ENCODE measurements at places on chromosomes 5 and 9. TPM values are rescaled to one million over a fixed set of nuclear protein-coding genes. Genes with fewer than 3 reads are reported as not detected.

GRCh38 chr9:93288891-93289883, 105.2 kb downstream of the WNK2 start:
- DNase-seq = no peak

DNA sequence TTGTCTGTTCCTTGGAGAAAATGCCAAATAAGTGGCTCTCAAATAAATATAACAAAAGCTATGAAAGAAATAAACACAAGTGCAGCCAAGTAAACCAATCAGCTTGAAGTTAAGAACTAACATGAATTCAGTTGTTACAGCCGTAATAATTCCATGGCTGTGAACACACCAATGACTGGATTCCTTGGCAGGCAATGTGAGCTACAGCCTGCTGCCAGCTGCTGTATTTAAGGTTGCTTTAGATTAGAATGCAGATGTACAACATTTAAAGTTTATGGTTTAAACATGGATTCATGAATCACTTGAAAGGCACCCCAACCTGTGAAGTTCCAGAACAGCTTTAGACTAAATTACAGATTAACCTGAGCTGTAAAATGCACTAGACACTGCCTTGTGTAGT, 626.4 kb upstream of the SEMA6A start:
- no peak for DNase-seq

GRCh38 chr9:109381011-109381729, 60.3 kb upstream of the EPB41L4B start:
- DNase-seq = no peak

- no peak for DNase-seq
These were observed 131.2 kb upstream of the IQGAP2 start for GRCh38 chr5:76271836-76272235.

DNA sequence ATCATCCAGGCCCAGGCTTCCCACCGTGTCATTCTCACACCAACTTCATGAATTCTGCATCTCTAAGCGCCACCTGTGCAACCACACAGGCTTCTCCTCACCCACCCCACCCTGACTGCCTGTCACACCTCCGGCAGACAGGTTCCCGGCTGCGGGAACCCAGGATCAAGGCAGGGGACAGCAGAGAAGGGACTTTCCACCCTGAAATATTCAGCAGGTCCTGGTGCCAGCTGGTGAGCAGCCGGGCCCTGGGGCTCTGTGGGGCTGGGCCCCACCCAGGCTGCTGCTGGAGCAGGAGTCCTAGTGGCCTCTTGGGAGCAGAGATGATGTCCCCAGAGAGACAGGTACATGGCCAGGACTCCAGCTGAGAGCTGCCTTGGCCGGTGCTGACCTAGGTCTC, 12.7 kb downstream of the ANXA6 start:
- no peak for DNase-seq

DNA sequence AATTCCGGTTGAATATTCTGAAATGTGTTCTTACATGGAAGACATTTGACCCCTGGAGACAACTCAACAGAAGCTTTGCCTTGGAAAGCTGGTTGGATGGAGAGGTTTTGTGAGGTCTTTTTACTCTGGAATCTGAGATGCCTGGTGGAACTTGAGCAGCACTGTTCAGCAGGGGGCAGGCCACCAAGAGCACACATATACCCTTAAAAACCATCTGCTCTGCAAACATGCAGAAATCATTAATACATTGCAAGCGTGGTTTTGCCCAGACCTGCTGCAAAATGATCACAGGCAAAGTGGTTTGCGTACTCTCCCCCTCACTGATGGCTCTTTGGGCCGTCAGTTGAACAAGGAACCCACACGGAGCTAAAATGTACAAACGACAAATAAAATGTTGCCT, 32.8 kb upstream of the DAP start:
- no peak for DNase-seq

- no peak for DNase-seq
These were observed 89.3 kb upstream of the SV2C start for GRCh38 chr5:75993643-75994520.

- no peak for DNase-seq
These were observed 47.1 kb downstream of the BRINP1 start for GRCh38 chr9:119322184-119322583.

GRCh38 chr9:4111233-4112008, 188.4 kb downstream of the GLIS3 start:
- no peak for DNase-seq

- no peak for DNase-seq
These were observed 3.9 kb downstream of the CSNK1G3 start for GRCh38 chr5:123515904-123516303.

GRCh38 chr9:131631306-131631705, 86.0 kb downstream of the PRRT1B start:
- DNase-seq = no peak

DNA sequence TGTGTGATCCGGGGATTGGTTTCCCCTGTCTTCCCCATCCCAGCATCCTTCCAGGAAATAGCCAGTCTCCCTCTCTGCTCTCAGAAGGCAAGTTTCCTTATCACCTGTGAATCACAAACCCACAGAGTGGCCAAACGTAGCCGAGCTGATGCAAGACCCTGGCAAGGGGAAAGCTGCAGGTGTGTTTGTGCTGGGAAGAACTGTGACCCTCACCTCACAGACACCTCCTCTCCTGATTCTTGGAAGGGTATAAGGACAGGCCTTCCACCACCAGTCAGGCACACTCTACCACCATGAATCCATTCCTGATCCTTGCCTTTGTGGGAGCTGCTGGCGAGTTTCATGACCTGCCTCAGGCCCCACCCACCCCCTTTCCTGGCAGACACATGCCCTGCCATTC, at the start of gene PRSS3:
TSS of gene PRSS3 (plus strand) at position 281 of the 400 bp plus-strand sequence. CDS start at position 294, 13 bp downstream.
- DNase-seq = no peak

DNA sequence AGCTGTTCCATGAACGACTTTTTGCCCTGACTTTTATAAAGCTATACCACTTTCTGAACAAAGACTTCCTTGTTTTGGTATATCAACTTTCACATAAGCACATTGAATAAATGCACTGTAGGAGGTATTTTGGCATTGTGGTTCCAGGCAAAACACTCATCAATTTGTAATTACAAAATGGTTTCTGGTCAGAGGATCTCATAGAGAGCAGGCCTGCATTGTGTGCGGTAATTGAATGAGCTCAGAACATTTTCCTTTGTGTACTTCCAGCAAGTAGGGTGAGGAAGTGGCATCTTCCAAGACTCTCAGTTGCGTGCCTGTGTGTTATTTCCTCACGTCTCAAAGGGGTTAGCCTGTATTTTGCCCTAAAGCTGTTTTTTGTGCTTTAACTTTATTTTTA, 89.2 kb downstream of the PDE6A start:
- no peak for DNase-seq

- DNase-seq = no peak
These were observed 32.2 kb downstream of the LNPEP start for GRCh38 chr5:96968074-96968473.

- DNase-seq = no peak
These were observed 106.1 kb upstream of the SLC44A1 start for GRCh38 chr9:105138306-105138801.

- DNase-seq = no peak
These were observed 199.0 kb downstream of the DNAH5 start for GRCh38 chr5:13745508-13745907.

DNA sequence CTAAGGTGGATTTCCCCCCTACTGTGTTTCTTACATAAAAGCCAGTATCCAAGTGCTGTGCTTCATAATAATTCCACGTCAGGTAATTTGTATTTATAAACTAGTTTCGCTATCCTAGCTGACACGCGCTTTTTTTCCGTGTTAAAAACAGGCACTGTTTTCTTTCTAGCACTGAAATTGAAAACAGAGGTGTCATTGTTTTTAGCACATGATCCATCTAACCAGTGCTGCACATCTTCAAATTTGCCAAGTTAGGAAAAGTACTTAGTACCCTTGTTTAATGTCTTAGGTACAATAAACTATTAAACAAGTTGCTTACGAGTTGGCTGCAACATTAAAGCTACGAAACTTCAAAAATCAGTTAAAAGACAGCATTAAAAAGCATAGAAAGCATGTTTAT, 49.9 kb downstream of the JMY start:
- no peak for DNase-seq

Gene PRUNE2
- total RNA-seq = 0.12 TPM

Gene HAND1
- not detected for total RNA-seq

Gene LECT2
- total RNA-seq = not detected

Gene MLANA
- not detected for total RNA-seq

Gene ANKRD33B
- 23.4 TPM for total RNA-seq
